Fibroblast of skin of left quadriceps (primary cell): ENCODE measurements at places on chromosomes 16 and 17.
A peak's percentile ranks its signal among the peaks of the same experiment; 100 is the strongest.

GRCh38 chr17:17944743-17945142 lies 27.5 kb downstream of the TOM1L2 start:
- DNase-seq: no peak

- no peak for DNase-seq
Observed at GRCh38 chr17:39618246-39618913, 8.4 kb upstream of the PPP1R1B start.

DNA sequence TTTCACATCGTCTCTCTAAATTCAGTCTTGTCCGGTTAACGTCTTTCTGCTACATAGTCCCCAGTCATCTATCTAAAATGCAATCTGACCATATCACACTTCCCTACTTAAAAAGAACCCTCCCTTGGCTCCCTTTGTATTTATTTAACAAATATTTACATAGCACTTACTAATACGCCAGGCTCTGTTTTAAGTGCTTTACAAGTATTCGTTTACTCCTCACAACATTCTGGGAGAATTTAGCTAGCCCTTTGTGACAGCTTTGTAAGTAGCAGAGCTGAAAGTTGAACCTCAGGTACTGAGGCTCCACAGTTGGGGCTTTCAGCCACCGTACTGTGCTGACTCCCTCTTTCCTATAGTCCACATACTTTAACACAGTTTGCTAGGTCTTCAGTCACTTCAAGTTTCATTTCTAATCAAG lies 9.2 kb downstream of the PAFAH1B1 start:
- no peak for DNase-seq

- no peak for DNase-seq
Observed at GRCh38 chr17:358491-359151, 6.0 kb upstream of the RPH3AL start.

DNA sequence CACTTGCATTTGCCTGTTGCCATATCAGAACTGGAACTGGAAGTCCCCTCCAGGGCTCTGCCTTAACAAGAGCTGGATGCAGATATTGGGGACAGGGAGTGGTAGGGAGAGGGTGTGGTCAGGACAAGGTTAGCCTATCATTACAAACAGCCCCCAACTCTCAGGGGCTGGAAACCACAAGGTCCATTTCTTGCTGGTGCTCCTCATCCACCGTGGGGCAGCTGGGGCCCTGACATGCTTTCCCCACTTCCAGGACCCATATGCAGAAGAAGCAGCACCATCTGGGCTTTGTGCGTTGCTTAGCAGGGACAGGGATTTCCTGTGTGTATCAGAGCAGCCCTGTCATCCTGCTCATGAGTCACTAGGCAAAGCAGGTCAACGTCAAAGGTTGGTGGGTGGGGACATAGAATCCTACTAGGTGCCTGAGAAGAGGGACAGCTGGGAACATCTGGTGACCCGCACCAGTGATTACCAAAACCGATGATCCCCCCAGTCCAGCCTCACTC lies 26.9 kb downstream of the RGS9 start:
- no peak for DNase-seq

DNA sequence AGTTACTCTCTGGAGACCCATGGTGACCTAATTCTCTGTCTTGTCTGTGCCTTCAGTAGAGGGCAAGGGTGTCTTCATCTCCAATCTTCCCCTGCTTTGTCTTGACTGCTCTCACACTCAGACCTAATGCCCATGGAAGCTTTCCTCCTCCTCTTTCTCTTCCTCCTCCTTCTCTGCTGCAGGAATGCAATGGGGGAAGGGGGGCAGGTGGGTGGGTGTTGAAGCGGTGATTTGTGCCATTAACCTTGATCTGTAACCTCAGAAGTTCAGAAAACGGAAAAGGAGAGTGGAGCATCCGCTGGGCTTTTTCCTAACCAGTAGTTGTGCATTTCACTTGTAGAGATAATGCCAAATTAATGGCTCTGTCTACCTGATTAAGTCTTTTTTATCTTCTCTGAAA lies 172.3 kb upstream of the CDH11 start:
- DNase-seq: no peak

GRCh38 chr16:81494888-81495287 lies 50.3 kb downstream of the CMIP start:
- no peak for DNase-seq

DNA sequence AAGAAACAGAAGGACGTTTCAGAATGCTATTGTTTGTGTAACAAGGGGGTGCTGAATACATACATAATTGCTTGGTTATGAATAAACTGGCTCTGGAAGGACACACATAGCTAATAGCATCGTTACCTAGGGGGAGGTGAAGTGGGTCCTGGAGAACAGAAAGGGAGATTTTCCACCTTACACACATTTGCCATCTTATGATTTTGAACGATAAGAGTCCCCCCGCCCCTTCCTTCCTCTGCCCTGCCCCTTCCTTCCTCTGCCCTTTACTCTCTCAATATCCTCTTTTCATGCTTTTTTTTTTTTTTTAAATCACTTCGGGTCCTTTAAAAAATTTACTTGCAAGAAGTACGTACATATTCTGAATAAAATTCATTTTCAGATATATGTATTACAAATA lies 902 bp upstream of the DHRS7B start:
- DNase-seq: no peak

DNA sequence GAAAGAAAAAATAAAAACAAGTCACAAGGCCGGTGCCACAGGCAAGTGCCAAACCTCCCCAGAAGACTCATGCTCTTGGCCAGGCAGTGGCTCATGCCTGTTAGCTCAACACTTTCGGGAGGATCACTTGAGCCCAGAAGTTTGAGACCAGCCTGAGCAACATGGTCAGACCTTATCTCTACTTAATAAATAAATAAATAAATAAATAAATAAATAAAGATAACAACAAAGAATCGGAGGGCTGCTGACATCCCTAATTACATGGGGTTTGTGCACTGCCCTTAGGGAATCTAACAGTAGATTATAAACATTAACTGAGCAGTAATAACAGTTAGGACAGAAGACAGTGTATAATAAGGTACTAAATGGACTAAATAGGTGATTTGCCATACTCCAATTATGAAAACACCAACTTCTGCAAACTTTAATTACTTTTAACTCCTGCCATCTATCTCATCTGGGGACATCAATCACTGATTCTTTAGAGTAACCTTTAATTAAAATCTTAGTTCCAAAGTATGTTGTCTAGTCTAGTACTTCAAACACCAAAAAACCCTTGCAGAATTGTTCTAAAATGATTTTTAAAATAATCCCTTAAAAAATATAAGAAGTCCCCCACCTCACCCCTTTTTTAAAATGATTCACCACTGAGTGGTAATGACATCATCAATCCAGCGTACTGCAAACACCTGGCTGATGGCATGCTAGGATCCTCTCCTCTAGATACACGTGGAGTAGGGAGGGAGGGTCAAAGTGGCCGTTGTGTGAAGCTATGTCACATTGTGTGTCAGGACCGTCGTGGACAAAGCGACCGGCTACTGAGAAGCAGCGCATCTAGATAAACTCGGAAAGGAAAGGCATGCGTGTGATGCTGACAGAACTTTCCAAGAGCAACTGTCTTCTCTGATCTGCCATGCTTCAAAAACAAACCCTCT lies 28.5 kb downstream of the CYTH1 start:
- no peak for DNase-seq

- no peak for DNase-seq
Observed at GRCh38 chr16:19967561-19967960, 82.9 kb upstream of the GPRC5B start.

DNA sequence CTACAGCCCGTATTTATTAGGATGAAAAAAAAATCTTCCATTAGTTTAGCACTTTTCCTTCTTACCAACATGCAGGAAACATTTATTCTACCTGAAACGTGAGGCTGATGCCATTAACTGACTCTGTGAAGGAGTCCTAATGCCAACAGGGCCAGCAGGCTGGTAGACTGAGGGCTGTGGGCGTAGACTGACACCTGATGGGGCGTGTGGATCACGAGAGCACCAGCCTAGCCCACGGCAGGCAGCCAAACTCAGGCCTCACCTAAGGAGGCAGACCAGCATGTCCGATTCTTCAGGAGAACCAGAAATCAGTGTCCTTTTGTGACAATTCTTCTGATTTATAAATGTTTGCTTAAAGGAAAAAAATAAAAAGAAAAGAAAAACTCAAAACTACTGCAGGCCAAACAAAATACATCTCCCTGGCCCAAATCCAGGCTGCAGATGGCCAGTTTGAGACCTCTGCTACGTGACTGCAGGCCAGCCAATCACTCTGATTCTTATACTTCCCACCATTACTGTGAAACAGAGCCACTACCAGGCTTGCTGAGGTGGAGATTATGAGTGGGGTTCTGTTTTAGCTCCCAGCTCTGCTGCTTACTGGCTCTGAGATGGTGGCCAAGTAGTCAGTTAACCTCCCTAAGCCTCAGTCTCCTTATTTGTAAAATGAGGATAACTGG lies 66.5 kb downstream of the GNAO1 start:
- DNase-seq: no peak

GRCh38 chr17:33816842-33817617 lies 438.1 kb upstream of the CCL2 start:
- no peak for DNase-seq

DNA sequence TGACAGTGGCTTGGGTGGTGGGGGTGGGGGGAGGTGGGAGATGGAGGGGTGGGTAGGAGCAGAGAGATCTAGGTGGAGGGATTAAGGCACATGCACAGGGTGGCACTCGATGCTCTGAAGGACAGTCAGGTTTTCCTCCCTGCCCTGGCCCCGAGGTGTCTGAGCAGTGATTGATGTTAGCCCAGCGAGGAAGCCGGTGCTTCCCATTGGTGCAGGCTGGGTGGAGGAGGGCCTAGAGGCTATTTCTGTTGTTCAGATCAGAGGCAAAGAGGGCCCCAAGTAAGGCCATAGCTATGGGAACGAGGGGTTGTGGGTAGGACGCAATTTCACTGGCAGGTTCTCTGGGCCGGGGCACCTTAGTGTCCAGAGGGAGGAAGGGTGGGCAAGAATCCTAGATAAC lies 23.1 kb downstream of the CACNA1G start:
- DNase-seq: no peak

DNA sequence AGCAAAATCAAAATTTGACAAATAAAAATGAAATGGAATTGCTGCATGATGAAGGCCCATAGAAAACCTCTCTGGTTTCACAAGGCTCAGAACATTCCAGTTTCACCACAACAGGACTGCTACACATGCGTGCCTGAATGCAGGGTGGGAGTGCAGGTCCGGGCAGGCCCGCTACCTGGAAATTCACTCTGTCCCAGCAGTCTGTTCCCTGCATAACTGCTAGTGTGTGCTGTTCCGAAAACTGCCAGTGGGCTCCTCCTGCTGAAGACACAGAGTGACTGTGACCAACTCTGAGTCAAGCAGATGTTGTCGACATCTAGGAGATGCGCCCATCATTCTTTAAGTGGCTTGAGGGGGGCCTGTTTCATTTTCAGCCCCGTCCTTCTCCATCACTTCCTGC lies 284.8 kb upstream of the MAF start:
- DNase-seq: no peak

DNA sequence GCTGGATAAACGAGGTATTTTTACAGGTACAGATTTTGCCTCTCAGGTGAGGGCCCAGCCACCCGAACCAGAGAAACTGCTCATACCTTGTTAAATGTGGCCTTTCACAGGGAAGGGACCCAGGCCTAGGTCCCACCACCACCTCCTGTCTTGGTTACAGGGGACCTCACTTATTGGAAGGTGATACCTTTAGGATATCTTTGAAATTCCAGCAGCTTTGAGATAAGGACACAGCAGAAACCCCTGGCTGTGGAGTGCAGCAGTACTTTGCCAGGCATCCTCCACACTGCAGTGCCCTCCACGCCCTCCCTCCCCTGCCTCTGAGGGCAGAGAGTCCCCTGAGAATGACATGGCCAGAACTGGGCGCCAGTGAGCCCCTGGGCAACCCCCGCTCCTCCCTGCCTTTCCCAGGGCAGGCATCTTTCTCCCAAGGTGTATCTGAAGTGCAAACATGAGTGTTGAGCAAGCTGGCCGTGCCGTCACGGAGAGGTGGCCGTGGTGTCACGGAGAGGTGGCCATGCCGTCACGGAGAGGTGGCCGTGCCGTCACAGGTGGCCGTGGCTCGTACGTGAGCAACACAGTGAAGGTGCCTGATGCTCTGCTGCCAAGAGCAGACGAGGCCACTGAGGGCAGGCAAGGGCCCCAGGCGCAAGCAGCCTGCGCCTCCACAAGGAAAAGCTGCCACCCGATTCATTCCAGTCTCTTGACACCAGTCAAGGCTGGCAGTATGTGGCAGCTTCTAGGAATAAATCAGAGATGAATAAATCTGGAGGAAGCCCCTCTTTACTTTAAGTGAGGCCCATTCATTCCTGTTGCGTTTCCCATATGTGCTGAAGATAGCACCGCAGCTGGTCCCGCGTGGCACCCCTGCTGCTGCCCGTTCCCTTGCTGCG lies 134.5 kb upstream of the CHMP6 start:
- no peak for DNase-seq

GRCh38 chr17:32831223-32831622 lies 45.7 kb downstream of the MYO1D start:
- no peak for DNase-seq

- DNase-seq: no peak
Observed at GRCh38 chr17:81978524-81979298, 1.3 kb downstream of the ASPSCR1 start.

GRCh38 chr17:2064147-2064489 lies 9.2 kb downstream of the HIC1 start:
- DNase-seq: no peak

- DNase-seq: peak; percentile 3
Observed at GRCh38 chr16:84357191-84357651, 11.1 kb upstream of the ATP2C2 start.

DNA sequence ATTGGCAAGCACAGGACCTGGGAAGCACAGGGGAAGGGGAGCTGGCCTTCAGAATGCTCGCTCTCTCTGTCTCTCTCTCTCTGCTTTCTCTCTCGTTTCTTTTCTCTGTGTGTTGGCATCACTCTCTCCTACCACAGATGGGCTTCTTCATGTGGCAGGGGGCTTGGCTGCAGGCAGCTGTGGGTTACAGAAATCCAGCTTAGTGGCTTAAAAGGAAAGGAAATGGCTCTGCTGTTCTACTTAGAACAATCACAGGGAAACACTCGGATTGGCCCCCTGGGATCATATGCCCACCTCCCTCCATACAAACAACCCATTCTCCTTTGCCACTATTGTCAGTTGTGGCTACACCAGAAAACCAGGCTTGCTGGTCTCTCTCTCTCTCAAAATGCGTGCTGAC lies 20.4 kb downstream of the TBX2 start:
- no peak for DNase-seq

- DNase-seq: peak; percentile 40
Observed at GRCh38 chr16:31460582-31461002, 1.3 kb downstream of the ARMC5 start.

GRCh38 chr17:10349403-10349802 lies 23.4 kb downstream of the MYH13 start:
- DNase-seq: no peak

DNA sequence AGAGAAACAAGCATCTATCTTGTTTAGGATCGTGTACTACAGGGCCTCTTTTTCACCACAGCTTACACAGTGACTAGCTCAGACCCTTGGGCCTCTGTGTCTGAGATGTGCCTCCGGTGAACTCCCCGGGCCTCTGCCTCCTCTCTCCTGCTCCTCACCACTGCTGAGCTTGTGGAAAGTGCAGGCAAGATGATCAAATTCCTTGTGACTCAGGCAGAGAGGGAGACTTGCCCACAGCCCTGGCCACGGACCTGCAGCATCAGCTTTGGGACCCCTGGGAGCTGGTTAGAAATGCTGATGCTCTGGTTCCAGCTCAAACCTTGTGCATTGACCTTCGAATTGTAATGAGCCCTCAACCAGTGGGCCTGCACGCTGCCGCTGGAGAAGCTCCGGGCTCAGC lies 79.8 kb downstream of the ZDHHC7 start:
- no peak for DNase-seq
